Left lung (tissue), 14 donors: ENCODE measurements at places on chromosomes 11 and 22. TPM values are rescaled to one million over a fixed set of nuclear protein-coding genes. Genes with fewer than 3 reads are reported as not detected.

GRCh38 chr11:112159098-112160065 lies 4.5 kb downstream of the IL18 start:
- peak overlapping the region; percentile 14 for H3K27ac ChIP-seq
- DNase-seq: no peak
- no peaks in the 10 kb centered on the region for H3K27me3 ChIP-seq

DNA sequence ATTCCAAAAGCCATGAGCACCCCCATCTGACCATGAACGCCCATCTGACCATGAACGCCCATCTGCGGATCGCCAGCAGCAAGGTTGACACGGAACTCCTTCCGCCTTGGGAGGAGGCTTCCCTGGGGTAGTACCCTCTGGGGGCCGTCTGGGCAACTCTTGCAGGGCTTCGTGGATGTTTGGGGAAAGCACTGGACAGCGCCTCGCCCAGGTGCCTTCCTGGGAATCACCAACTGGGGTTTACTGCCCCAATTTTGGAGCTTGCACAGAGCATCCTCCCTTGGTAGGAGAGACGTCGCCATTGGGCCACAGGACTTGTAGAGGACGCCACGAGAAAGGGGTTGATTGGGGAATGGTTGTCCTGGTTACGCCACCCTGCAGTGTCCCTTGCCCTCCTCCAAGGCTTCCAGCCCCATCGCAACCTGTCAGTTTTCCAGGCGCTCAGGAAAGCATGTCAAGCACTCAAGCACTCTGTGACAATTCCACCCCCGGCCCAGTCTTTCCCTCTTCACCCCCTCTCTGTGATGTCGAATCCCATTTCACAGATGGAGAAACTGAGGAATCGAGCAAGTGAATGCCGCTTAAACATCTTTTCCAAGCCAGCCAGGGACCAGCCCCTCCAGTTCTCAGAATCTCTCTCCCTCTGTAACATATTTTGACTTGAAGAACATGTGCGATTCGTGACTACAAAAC lies 914 bp upstream of the PRDM11 start:
- H3K27ac ChIP-seq: no peak overlapping the region
- DNase-seq: peak; percentile 59
- no peaks in the 10 kb centered on the region for H3K36me3 ChIP-seq
- H3K4me3 ChIP-seq: peak overlapping the region; percentile 40
- H3K27me3 ChIP-seq: no peaks in the 10 kb centered on the region

DNA sequence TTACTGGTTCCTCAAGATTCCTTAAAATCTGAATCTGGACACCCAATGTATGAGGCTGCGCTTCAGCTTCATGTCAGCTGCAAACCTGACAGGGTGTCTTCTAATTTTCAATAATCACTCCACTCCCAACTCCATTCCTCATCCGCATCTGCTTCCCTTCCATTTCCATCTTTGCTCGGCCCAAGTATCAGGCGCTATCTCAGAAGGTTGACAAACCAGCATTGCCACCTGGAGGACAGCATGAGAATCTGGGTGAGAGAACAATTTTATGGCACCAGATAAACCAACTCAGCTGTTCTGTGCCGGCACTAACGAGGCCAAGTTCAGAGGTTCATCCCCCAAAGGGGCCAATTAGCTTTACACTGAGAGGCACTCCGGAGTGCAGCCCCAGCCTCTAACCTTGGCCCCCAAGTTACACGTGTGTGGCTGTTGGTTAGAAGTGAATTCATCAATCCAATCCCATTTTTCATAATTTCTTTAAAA lies 79.1 kb upstream of the LMO2 start:
- no peak overlapping the region for H3K27ac ChIP-seq
- H3K4me1 ChIP-seq: no peaks in the 10 kb centered on the region
- no peak overlapping the region for H3K4me3 ChIP-seq

Gene CNTF
- total RNA-seq: 1.9 TPM

- H3K27ac ChIP-seq: no peak overlapping the region
- peaks cover 41% of the 10 kb centered on the region for H3K27me3 ChIP-seq
- no peaks in the 10 kb centered on the region for H3K36me3 ChIP-seq
- H3K4me3 ChIP-seq: peak overlapping the region; percentile 55
- H3K4me1 ChIP-seq: peaks cover 40% of the 10 kb centered on the region
Observed at GRCh38 chr22:45978275-45978713, 1.3 kb upstream of the WNT7B start.

- H3K36me3 ChIP-seq: no peaks in the 10 kb centered on the region
- DNase-seq: no peak
- no peaks in the 10 kb centered on the region for H3K4me1 ChIP-seq
- H3K27ac ChIP-seq: no peak overlapping the region
Observed at GRCh38 chr11:113377681-113378412, 9.7 kb upstream of the ANKK1 start.

Gene PAMR1
- total RNA-seq: 14.4 TPM

Gene C11orf86
- not detected for total RNA-seq
